ENCODE measurements at places on chromosomes 3 and 15.

- no peaks in the 10 kb centered on the region for H3K36me3 ChIP-seq
- H3K27me3 ChIP-seq, result no peaks in the 10 kb centered on the region
- H3K4me3 ChIP-seq, result no peak overlapping the region
- DNase-seq, result no peak
Observed at GRCh38 chr15:46872981-46873330, 844.3 kb upstream of the SEMA6D start.

DNA sequence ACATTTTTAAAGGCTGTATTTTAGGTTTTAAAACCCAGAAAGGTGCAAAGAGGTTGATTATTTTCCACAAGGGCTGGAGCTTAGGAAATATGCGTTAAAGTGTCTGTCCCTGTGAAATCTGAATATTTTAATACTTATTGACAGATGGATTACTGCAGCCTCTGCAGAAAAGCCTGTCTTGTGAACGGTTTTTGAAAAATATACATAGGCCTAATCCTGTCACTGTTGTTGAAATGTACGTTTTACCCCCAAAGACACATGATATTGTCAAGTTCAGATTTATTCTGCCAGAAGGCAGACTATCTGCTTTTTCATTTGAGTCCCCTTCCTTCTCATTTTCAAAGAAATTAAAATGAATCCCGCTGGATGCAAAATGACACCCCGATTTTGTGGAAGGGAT, 2.2 kb upstream of the BCL6 start:
- peaks cover 54% of the 10 kb centered on the region for H3K4me1 ChIP-seq
- H3K27ac ChIP-seq, result peak overlapping the region; percentile 98
- H3K4me3 ChIP-seq, result peak overlapping the region; percentile 93

DNA sequence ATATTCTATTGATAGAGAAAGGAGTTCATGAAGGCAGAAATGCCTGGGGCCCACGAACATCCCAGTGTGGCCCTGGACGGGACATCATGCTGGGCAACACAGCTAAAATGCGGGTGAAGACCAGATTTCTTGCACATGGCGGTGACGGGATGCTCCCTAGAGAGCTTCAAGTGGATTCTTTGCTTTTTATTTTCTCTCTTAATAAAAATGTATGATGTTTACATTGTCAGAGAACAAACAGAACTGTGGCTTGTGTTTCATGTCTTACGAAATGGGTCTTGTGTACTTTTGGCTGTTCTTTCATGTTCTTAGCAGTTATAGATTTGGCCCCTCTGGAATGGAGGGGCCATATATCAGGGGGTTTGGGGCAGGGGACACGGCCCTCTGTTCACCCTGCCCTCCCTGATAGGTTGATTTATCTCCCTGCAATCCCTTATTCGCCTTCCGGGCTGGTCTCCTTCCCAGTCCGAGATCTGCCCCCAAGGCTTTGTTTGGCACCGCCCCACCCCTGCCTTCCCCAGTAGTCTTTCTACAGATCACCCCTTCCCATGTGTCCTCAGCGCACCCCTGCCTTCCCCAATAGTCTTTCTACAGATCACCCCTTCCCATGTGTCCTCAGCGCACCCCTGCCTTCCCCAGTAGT, 68.7 kb upstream of the CGNL1 start:
- peaks cover 14% of the 10 kb centered on the region for H3K27me3 ChIP-seq
- H3K4me3 ChIP-seq, result no peak overlapping the region
- no peaks in the 10 kb centered on the region for H3K4me1 ChIP-seq

- no peaks in the 10 kb centered on the region for H3K36me3 ChIP-seq
- H3K27me3 ChIP-seq, result peaks cover 6% of the 10 kb centered on the region
- no peaks in the 10 kb centered on the region for H3K4me1 ChIP-seq
- no peak for DNase-seq
- no peak overlapping the region for H3K27ac ChIP-seq
Observed at GRCh38 chr3:27073912-27074311, 295.3 kb downstream of the NEK10 start.

- H3K27ac ChIP-seq, result no peak overlapping the region
- H3K4me1 ChIP-seq, result peaks cover 5% of the 10 kb centered on the region
- no peaks in the 10 kb centered on the region for H3K36me3 ChIP-seq
- no peak overlapping the region for H3K4me3 ChIP-seq
- no peak for DNase-seq
- no peaks in the 10 kb centered on the region for H3K27me3 ChIP-seq
Observed at GRCh38 chr3:106589311-106589942, 720.6 kb upstream of the CBLB start.

GRCh38 chr3:43180027-43180426, 74.1 kb upstream of the POMGNT2 start:
- H3K27me3 ChIP-seq, result no peaks in the 10 kb centered on the region
- H3K27ac ChIP-seq, result peak overlapping the region; percentile 88
- DNase-seq, result peak; percentile 62
- peaks cover 41% of the 10 kb centered on the region for H3K4me1 ChIP-seq
- no peaks in the 10 kb centered on the region for H3K36me3 ChIP-seq

DNA sequence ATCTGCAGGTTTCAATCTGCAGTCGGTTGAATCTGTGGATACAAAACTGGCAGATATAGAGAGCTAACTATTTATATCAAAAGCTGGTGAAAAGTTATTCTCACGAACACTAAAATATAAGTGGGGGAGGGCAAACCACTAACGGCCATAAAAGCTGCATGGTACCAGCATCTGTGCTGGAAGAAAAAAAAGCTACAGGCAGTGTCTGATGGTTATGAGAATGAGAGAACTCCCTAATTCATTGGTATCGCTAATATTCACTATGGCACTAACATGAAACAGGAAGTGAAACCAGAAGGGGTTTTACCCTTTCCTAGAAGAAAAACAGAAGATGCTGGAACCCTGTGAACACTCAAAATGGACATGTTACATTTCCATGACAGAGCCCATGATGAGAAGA, 15.9 kb downstream of the CEP70 start:
- peak overlapping the region; percentile 60 for H3K27ac ChIP-seq
- peak overlapping the region; percentile 32 for H3K4me3 ChIP-seq
- no peaks in the 10 kb centered on the region for H3K27me3 ChIP-seq
- no peak for DNase-seq
- H3K4me1 ChIP-seq, result peaks cover 33% of the 10 kb centered on the region

DNA sequence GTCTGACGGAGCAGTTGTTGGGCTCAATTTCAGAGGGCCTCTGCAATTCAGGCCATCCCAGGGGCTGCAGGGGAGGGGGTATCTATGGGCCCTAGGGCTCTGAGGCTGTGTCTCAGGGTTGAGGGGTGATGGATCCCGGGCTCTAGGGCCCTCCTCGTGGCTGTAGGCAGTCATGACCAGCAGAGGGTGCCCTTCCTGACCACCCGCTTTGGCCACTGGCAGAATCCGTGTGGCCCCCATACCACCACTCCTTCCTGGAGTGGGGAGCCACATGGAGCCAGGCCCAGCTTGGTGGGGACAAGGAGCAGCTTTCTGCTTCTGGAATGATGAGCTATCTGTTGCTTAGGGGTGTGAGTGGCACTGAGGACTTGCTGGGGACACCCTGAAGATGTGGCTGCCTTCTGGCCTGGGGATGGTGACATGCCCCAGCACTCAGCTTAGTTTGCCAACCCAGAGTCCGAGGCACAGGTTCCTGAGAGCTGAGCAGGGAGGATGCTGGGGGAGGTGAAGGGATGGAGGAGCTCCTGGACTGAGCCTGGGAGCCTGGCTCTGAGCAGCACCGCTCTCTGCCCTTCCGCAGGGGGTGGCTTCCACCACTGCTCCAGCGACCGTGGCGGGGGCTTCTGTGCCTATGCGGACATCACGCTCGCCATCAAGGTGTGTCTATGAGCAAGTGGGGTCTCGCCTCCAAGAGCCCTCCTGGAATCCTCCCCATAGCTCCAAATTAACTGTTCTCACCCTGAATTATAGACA, 20.2 kb downstream of the HDAC11 start:
- no peaks in the 10 kb centered on the region for H3K27me3 ChIP-seq
- no peak overlapping the region for H3K27ac ChIP-seq
- peak; percentile 32 for DNase-seq
- H3K36me3 ChIP-seq, result no peaks in the 10 kb centered on the region
- peaks cover 3% of the 10 kb centered on the region for H3K4me1 ChIP-seq

- peaks cover 3% of the 10 kb centered on the region for H3K4me1 ChIP-seq
- no peak overlapping the region for H3K27ac ChIP-seq
- H3K4me3 ChIP-seq, result no peak overlapping the region
- H3K36me3 ChIP-seq, result peaks cover 29% of the 10 kb centered on the region
- no peaks in the 10 kb centered on the region for H3K27me3 ChIP-seq
Observed at GRCh38 chr15:77475898-77476297, 55.2 kb downstream of the HMG20A start.

- peaks cover 13% of the 10 kb centered on the region for H3K27me3 ChIP-seq
- H3K36me3 ChIP-seq, result no peaks in the 10 kb centered on the region
- DNase-seq, result no peak
- no peaks in the 10 kb centered on the region for H3K4me1 ChIP-seq
- H3K4me3 ChIP-seq, result no peak overlapping the region
Observed at GRCh38 chr15:66101715-66102395, 151.7 kb downstream of the MEGF11 start.

DNA sequence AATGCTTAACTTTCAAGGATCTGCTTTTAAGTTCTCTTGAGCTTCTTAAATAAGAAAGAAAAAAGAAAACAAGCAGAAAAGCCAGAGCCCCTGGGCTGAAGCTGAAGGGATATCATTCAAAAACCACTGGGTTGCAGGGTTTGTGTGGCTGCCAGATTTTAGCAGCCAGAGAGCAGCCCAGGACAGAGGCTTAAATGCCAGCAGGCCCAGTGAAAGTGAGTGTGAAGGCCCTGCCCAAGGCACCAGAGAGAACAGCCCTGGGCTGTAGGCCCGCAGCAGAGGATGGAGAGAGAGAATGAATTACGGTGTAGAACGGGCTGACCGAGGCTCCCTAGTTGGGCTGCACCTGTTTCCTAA, 106.3 kb upstream of the BOC start:
- peaks cover 3% of the 10 kb centered on the region for H3K4me1 ChIP-seq
- H3K27ac ChIP-seq, result no peak overlapping the region
- DNase-seq, result no peak

DNA sequence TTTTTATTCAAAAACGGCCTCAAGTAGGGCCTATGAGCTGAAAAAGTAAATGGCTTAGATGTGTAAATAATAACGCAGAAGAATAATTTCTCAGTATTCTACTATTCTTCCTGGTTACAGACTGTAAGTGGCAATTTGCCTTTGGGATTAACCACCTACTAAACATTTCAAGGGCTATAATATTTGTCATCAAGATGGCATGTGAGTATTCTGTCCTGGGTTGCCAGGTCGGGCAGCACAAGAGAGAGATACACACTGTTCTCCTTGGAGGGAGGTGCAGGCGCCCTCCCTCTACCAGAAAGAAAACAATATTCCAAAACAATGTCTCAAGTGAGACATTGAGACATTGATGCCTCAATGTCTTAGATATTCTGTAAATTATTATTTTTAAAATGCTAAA, 278.4 kb downstream of the OCA2 start:
- H3K27ac ChIP-seq, result no peak overlapping the region
- no peak overlapping the region for H3K4me3 ChIP-seq
- no peak for DNase-seq
- H3K4me1 ChIP-seq, result no peaks in the 10 kb centered on the region

DNA sequence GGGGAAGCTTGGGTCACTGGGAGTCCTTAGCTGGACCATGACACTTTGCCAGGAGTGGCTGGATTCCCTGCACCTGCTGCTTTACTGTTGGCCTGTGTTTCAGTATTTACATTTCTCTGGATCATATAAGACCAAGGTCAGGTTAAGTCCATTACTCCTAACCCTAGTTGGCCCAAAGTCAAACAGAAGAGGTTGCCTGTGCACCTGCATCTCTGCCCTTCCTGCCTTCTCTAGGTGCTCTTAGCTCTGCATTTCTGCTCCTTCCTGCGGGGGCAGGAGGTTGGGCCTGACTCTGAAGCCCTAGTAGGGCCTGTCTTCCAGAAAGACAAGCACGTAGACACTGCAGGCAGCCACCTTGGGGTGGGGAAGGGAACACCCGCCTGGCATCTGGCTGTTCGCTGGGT, 124.3 kb downstream of the RPLP1 start:
- peak; percentile 14 for DNase-seq
- no peaks in the 10 kb centered on the region for H3K36me3 ChIP-seq
- no peaks in the 10 kb centered on the region for H3K27me3 ChIP-seq
- H3K27ac ChIP-seq, result no peak overlapping the region
- H3K4me1 ChIP-seq, result peaks cover 32% of the 10 kb centered on the region

- H3K27me3 ChIP-seq, result no peaks in the 10 kb centered on the region
- H3K4me1 ChIP-seq, result no peaks in the 10 kb centered on the region
- no peak for DNase-seq
- H3K36me3 ChIP-seq, result peaks cover 23% of the 10 kb centered on the region
Observed at GRCh38 chr3:57256844-57257243, 29.3 kb downstream of the APPL1 start.

- peaks cover 27% of the 10 kb centered on the region for H3K4me1 ChIP-seq
- no peak overlapping the region for H3K4me3 ChIP-seq
- H3K27me3 ChIP-seq, result peaks cover 2% of the 10 kb centered on the region
- peak; percentile 67 for DNase-seq
Observed at GRCh38 chr3:158727206-158728060, 4.8 kb downstream of the RARRES1 start.

GRCh38 chr3:48826451-48826850, 21.2 kb downstream of the PRKAR2A start:
- no peak overlapping the region for H3K27ac ChIP-seq
- no peak overlapping the region for H3K4me3 ChIP-seq
- no peaks in the 10 kb centered on the region for H3K27me3 ChIP-seq

DNA sequence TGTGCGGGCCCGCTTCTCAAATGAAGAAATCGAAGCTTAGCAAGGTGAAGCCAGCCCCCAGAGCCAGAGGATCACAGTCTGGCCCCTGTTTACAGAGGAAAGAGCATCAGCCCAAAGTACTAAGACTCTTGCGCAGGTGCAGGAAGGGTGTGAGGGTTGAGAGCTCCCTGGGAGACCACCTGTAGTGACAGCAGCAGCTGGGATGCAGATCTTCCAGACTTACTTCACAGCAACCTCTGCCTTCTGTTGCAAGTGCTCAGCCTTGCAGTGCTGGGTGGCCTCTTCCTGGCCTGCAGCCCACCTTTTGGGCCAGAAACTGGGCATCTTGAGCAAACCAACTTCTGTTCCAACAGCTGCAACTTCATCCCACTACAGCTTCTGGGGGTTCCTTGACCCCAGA, 19.7 kb downstream of the SPATA12 start:
- peaks cover 4% of the 10 kb centered on the region for H3K4me1 ChIP-seq
- H3K27me3 ChIP-seq, result peaks cover 44% of the 10 kb centered on the region
- H3K4me3 ChIP-seq, result peak overlapping the region; percentile 45

- H3K27ac ChIP-seq, result no peak overlapping the region
- H3K36me3 ChIP-seq, result no peaks in the 10 kb centered on the region
- H3K27me3 ChIP-seq, result no peaks in the 10 kb centered on the region
- no peak for DNase-seq
Observed at GRCh38 chr15:90213122-90213817, 12.1 kb downstream of the SEMA4B start.

DNA sequence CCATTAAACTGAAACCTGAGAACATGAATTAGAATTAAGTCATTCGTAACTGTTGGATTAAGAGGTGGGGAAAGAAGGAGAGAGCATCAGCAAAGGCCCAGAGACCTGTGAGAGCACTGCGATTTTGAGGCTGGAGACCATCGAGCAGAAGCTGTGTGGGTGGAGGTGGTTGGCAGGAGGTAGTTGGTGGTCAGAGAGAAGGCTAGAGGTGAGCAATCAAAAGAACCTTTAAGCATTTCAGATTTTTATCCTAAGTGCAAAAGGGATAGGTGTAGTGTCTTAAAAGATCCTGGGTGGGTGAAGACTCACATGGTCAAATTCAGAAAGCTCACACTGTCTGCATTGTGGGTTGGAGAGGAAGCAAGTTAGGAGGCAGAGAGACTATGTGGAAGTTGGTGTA, 65.1 kb upstream of the TEX264 start:
- peaks cover 13% of the 10 kb centered on the region for H3K36me3 ChIP-seq
- H3K4me3 ChIP-seq, result no peak overlapping the region
- H3K27me3 ChIP-seq, result no peaks in the 10 kb centered on the region
- H3K27ac ChIP-seq, result peak overlapping the region; percentile 35
- peaks cover 14% of the 10 kb centered on the region for H3K4me1 ChIP-seq

- no peak overlapping the region for H3K4me3 ChIP-seq
- peaks cover 12% of the 10 kb centered on the region for H3K4me1 ChIP-seq
- H3K27ac ChIP-seq, result no peak overlapping the region
- H3K27me3 ChIP-seq, result no peaks in the 10 kb centered on the region
Observed at GRCh38 chr15:43378601-43379000, 7.7 kb downstream of the TUBGCP4 start.
